ENCODE measurements at places on chromosomes 1 and 21.

DNA sequence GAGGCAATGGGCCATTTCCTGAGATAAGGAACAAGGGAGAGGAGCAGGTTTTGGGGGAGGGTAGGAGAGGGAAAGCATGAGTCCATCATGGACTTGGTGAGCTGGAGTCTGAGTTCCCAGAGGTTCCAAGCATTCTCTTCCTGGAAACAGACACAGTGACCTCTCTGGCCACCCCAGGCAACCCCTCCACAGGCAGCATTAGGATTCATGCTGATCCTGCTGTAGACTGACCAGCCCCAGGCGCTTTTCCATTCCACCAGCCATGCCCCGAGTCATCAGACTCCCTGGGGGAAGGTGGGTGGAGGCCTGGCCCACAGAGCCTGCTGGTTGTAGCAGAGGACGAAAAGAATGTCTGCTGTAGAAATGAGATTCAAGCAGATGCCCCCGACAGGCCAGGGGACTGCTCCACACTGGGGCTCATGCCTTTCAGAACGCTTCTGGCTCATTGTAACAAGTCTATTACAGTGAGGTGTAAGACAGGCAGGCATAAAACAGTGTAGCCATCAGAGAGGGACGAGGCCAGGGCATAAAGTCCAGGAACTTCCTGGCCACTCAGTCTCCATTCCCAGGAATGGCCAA, 52.2 kb downstream of the KCND3 start:
- ATAC-seq: no peak

DNA sequence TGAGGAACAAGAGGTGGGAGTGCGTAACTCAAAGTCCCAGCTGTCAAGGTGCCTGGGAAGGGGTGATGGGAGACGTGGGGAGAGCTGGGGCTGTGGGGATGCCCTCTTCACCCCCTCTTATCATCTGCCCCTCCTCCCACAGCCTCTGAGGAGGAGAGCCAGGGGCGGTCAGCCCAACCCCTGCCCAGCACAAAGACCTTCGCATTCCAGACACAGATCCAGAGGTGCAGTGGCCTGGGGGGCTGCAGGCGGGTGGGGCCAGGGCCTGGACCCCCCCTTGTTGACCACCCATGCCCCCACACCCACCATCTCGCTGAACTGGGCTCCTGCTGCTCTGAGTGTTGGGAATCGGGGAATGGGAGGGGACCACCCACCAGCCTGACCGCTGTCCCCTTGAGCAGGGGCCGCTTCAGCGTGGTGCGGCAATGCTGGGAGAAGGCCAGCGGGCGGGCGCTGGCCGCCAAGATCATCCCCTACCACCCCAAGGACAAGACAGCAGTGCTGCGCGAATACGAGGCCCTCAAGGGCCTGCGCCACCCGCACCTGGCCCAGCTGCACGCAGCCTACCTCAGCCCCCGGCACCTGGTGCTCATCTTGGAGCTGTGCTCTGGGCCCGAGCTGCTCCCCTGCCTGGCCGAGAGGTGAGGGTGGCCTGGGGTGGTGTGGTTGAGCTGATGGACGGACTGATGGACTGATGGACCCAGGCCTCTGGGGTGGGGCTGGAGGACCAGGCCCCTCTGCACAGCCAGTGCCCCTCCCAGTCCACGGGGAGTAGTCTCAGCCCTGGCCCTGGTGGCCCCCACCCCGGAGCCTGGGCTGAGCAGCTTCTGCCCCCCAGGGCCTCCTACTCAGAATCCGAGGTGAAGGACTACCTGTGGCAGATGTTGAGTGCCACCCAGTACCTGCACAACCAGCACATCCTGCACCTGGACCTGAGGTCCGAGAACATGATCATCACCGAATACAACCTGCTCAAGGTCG, 29.7 kb downstream of the TRIM11 start:
- ATAC-seq: no peak

- ATAC-seq: no peak
Measured at GRCh38 chr1:15311122-15311822, 64.2 kb downstream of the FHAD1 start.

DNA sequence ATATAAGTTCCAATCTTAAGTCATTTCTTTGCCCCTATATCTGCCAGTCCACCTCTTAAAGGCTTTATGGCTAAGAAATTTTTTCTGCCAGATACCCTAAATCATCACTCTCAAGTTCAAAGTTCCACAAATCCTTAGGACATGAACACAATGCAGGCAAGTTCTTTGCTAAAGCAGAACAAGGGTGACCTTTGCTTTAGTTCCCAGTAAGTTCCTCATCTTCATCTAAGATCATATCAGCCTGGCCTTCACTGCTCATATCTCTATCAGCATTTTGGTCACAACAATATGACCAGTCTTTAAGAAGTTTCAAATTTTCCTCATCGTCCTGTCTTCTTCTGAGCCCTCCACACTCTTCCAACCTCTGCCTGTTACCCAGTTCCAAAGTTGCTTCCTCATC, 402.2 kb upstream of the RUNX1 start:
- no peak for ATAC-seq

DNA sequence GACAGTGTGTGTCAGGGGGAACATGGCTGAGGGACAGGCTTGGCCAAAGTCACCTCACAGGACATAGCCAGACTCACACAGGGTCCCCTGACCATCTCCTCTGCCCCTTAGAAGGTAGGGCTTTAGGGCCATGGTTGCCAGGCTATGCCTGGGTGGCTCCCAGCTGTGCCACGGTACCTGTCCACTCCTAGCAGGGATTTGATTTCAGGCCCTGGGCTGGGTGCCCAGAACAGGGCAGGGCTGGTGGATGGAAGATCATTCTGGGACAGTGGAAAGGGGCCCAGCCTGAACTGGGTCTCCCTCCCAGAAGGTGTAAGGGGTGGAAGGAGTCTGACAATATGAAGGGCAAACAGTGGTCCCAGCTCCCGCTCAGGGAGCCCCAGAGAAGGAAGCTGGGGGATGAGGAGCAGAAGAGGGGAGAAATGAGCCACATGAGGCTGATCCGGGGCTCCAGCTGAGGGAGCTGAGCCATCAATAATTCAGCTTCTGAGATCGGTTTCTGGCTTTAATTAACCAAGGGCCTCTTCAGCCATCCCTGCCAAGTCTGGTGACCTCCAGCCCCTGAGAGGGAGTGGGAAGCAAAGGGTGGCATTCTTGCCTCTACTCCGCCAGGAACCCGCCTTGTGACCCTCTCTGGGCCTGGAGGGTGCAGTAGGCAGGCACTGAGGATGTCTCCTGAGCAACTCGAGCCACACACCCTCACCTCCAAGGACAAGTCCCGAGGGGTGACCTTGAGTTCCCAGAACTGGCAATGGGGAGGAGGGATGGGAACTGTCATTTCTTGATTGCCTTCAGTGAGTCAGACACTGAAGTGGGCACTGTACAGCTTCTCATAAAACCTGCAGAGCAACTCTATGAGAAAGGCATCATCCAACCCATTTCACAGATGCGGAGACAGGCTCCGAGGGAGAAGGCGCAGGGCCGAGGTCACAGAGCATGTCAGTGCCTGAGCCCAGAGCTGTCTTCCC, 2.1 kb downstream of the CD164L2 start:
- ATAC-seq: peak; percentile 72

DNA sequence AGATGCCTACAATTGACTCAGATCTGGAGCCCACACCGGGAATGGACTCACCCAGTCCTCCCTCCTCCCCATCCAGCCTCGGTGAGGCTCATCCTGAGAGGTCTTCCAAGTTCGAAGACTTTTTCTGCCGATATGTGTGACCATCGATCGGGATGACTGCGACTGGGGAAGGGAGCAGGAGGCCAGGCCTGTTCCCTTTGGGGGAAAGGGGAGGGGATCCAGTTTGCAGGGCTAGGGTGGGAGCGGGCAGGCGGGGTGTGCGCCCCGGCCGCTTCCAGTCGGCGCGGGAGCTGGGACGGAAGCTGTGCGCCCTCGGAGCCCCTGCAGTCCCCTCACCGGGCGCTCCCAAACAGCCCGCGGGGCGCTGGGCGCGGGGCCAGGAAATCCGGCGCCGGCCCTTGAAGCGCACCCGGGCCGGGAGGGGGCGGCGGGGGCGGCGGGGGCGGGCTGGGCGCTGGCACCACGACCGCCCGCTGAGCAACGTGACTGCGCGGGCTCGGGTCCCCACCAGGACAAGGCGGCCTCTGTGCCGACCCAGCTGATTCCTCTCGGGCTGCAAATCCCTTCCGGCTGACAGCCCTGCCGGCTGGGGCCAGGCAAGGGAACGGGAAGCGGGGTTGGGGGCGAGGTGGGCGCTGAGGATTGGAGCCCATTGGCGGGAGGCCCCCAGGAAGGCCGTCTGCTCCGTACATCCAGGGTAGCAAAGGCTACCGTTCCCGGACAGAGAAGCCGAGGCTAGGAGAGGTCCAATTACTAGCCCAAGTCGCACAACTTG, 103.9 kb downstream of the EBNA1BP2 start:
- ATAC-seq: no peak

DNA sequence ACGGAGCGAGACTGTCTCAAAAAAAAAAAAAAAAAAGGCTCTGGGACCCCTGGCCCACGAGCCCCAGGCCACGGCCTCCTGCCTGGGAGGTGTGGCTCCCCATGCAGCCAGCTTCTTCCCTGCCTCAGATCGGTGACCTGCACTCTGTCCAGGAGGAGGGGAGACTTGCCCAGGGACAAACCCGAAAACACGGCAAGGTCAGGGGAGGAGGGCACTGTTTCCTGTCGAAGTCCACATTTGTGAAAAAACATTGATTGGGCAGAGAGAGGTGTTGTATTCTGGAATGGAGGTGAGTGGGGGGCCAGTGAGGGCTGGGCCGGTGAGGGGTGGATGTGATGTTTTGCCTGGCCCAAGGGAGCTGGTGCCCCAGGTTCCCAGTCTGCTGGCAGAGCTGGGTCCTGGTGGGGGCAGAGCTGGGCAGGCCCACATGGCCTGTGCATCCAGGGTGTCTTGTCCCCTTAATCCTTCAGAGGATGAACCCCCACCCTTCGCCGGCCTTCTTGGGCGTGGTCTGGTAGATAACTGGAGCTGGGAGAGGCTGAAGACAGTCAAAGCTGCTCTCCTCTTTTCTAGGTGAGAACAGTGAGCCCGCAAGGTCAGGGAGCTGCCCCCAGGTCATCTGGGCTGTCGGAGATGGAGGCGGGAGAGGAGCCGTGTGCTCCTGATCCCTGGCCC, 12.4 kb upstream of the FAAP20 start:
- no peak for ATAC-seq

GRCh38 chr1:10402729-10403274, 3.9 kb downstream of the PGD start:
- no peak for ATAC-seq

GRCh38 chr1:229396585-229397206, 37.2 kb downstream of the ACTA1 start:
- no peak for ATAC-seq

- no peak for ATAC-seq
Measured at GRCh38 chr1:72530646-72531045, 248.3 kb upstream of the NEGR1 start.

GRCh38 chr1:29453502-29454240, 217.3 kb downstream of the PTPRU start:
- no peak for ATAC-seq

DNA sequence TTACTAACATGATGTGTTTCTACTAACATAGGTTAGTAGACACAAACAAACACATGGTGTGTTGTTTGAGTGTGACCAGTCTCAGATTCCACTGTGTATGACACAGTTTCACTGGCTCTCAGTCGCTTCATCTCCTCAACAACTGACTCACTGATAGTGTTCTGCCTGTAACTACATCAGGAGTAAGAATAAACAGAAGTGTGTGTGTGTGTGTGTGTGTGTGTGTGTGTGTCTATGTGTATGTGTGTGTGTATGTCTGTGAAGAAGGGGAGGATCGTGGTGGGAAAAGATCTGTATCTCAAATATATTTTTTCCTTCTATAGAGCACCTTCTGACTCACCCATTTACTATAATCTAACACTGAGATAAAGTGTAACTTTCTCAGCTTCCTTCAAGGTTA, 391.0 kb downstream of the PTPRC start:
- peak; percentile 43 for ATAC-seq
